Glutamatergic neuron (in vitro differentiated cells): ENCODE measurements at places on chromosomes 2 and 18. TPM values are rescaled to one million over a fixed set of nuclear protein-coding genes. Genes with fewer than 3 reads are reported as not detected.
A peak's percentile ranks its signal among the peaks of the same experiment; 100 is the strongest.

DNA sequence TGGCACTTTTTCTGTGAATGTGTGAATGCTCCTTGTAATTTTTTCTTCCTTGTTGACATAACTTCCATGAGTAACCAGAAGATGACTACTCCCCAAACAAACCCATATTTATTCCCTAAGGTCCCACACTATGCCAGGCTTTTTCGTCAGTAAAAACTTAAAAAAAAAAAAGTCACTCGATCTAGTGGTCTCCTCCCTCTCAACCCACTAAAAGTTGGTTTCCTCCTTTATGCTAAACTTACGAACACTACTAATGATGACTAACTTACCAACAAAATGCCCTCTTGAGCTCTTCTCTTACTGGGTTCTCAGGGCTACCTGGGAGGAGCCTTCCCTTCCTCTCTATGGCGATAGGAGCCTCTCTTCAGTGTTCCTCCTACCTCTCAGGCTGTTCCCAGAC, 18.2 kb downstream of the ACVR1 start:
- no peaks in the 10 kb centered on the region for H3K36me3 ChIP-seq
- DNase-seq = no peak
- peaks cover 17% of the 10 kb centered on the region for H3K4me1 ChIP-seq

DNA sequence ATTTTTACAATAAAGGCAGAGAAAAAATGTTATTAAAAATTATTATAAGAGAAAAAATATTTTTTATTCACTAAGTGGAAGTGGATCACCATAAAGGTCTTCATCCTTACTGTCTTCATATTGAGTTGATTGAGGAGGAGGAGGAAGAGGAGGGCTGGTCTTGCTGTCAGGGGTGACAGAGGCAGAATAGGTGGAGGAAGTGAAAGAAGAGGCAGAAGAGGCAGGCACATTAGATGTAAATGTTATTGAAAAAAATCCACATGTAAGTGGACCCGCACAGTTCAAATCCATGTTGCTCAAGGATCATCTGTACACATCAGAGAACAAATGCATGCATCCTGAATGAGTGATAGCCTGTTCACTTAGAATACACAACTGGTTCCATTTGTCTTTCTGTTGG, 6.4 kb upstream of the SPATS2L start:
- H3K4me3 ChIP-seq = no peak overlapping the region
- no peak for DNase-seq
- H3K36me3 ChIP-seq = no peaks in the 10 kb centered on the region
- H3K4me1 ChIP-seq = peaks cover 7% of the 10 kb centered on the region

DNA sequence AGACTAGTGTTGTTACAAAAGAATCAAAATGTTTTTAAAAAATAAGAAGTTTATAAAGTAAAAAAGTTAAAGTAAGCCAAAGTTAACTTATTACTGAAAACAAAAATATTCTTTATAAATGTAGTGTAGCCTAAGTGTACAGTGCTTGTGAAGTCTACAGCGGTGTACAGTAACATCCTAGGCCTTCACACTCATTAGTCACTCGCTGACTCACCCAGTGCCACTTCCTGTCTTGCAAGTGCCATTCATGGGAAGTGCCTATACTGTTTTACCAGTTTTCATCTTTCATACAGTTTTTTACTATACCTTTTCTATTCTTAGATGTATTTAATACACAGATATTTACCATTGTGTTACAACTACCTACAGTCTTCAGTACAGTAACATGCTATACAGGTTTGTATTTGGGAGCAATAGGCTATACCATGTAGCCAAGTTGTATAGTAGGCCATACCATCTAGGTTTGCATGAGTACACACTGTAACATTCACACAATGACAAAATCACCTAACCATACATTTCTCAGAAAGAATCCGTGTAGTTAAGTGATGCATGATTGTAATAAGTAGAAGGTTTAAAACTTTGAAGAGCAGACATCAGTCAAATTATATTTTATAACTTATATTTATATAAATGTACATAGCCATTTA, 13.4 kb downstream of the SERPINB7 start:
- H3K27me3 ChIP-seq = no peaks in the 10 kb centered on the region
- H3K4me1 ChIP-seq = no peaks in the 10 kb centered on the region
- no peak overlapping the region for H3K4me3 ChIP-seq
- no peak for DNase-seq
- H3K36me3 ChIP-seq = no peaks in the 10 kb centered on the region

- H3K36me3 ChIP-seq = peaks cover 6% of the 10 kb centered on the region
- H3K4me1 ChIP-seq = no peaks in the 10 kb centered on the region
- DNase-seq = no peak
Observed at GRCh38 chr18:77512152-77512551, 262.5 kb downstream of the GALR1 start.

- H3K4me3 ChIP-seq = no peak overlapping the region
- H3K4me1 ChIP-seq = no peaks in the 10 kb centered on the region
- H3K27ac ChIP-seq = no peak overlapping the region
- DNase-seq = no peak
Observed at GRCh38 chr18:22228976-22229375, 59.6 kb downstream of the GATA6 start.

The SCYGR4 gene
- not detected for total RNA-seq

The SLC9A4 gene
- 0.12 TPM for total RNA-seq

GRCh38 chr2:165539985-165540384, 70.5 kb downstream of the CSRNP3 start:
- no peak overlapping the region for H3K4me3 ChIP-seq
- no peaks in the 10 kb centered on the region for H3K36me3 ChIP-seq
- no peak for DNase-seq
- no peaks in the 10 kb centered on the region for H3K27me3 ChIP-seq
- H3K27ac ChIP-seq = no peak overlapping the region
- peaks cover 2% of the 10 kb centered on the region for H3K4me1 ChIP-seq

DNA sequence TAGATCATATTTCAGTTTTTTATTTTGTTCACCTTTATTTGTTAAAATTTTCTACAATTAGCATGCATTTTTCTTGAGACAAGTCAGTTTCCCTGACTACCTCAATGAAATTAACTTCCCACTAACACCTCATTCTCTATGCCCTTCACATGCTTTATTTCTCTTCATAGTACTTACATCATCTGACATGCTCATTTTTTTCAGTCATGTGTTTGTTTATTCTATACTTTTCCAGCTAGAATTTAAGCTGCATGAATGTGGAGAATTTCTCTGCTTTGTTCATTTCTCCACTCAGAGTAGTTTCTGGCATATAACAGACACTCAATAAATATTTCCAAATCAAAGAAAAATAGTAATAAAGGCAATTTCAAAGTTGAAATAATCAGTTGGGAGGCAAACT, 78.9 kb upstream of the SCN7A start:
- H3K27ac ChIP-seq = no peak overlapping the region
- H3K4me3 ChIP-seq = no peak overlapping the region
- no peaks in the 10 kb centered on the region for H3K27me3 ChIP-seq
- no peaks in the 10 kb centered on the region for H3K36me3 ChIP-seq

GRCh38 chr2:111216811-111217652, 96.3 kb downstream of the BCL2L11 start:
- no peak overlapping the region for H3K4me3 ChIP-seq
- peaks cover 5% of the 10 kb centered on the region for H3K4me1 ChIP-seq
- DNase-seq = no peak
- H3K27me3 ChIP-seq = peaks cover 2% of the 10 kb centered on the region
- H3K27ac ChIP-seq = no peak overlapping the region

GRCh38 chr2:15973481-15974401, 33.4 kb downstream of the MYCN start:
- H3K36me3 ChIP-seq = no peaks in the 10 kb centered on the region
- H3K4me1 ChIP-seq = no peaks in the 10 kb centered on the region
- H3K27me3 ChIP-seq = no peaks in the 10 kb centered on the region

DNA sequence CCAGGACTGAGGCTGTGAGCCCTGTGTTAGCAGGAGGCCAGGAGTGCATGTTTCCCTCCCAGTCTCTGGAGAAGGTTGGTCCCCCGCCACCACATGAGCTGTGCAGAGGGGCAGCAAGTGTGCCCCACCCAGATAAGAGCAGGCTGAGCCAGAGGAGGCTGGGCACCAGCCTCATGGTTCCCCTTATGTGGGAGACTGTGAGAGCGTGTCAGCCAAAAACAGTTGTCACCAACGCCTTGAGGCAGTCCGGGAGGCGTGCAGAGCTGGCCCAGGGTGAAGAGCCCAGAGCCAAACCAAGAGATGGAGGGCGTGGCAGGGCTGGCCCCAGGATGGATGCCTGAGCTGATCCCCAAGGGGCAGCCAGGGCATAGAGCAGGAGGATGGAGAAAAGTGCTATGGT, 128.7 kb upstream of the GLI2 start:
- H3K36me3 ChIP-seq = peaks cover 8% of the 10 kb centered on the region
- peaks cover 6% of the 10 kb centered on the region for H3K27me3 ChIP-seq
- no peak overlapping the region for H3K4me3 ChIP-seq
- peak; percentile 14 for DNase-seq
- peaks cover 10% of the 10 kb centered on the region for H3K4me1 ChIP-seq
- H3K27ac ChIP-seq = no peak overlapping the region

The LRRC30 gene
- total RNA-seq = not detected

The PJVK gene
- total RNA-seq = 2.0 TPM

- peak; percentile 24 for DNase-seq
- peaks cover 8% of the 10 kb centered on the region for H3K27me3 ChIP-seq
- peak overlapping the region; percentile 78 for H3K4me3 ChIP-seq
- peaks cover 50% of the 10 kb centered on the region for H3K4me1 ChIP-seq
- H3K27ac ChIP-seq = peak overlapping the region; percentile 89
Observed at GRCh38 chr2:160271171-160272086, 71.4 kb upstream of the ITGB6 start.

DNA sequence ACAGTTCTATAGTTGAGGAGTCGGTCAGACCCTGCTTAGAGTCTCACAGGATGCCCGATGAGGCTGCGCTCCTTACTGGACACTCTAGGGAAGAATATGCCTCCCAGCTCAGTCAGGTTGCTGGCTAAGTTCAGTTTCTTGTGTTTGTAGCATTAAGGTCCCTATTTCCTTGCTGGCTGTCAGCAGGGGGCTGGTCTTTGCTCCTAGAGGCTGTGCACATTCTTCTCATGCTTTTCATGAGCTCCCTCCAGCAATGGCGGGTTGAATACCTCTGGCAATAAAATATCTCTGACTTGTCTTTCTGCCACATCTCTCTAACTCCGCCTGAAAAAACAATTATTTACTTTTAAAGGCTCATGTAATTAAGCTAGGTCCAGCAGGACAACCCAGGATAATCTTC, 79.4 kb upstream of the DNAJC10 start:
- H3K4me1 ChIP-seq = peaks cover 3% of the 10 kb centered on the region
- DNase-seq = no peak
- H3K4me3 ChIP-seq = no peak overlapping the region

- H3K36me3 ChIP-seq = no peaks in the 10 kb centered on the region
- H3K27ac ChIP-seq = peak overlapping the region; percentile 81
- peaks cover 2% of the 10 kb centered on the region for H3K27me3 ChIP-seq
- H3K4me1 ChIP-seq = peaks cover 18% of the 10 kb centered on the region
Observed at GRCh38 chr2:234395891-234396420, 100.9 kb downstream of the ARL4C start.

DNA sequence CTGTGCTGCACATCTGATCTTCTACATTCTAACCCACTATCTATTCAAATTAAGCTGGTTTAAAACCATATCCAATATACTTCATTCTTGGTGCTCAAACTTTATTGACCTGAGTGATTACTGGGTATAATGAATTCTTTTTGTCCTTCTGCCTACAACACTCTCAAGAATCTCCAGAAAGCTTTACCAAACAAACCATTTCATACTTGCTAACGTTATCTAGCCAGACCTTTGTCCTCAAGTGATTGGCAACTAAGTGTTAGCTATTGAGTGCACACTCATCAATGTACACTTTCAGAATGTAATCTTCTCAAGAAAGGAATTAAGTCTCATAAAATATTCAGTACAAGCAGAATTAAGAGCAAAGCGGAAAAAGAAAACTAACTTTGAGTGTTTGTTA, 1.4 kb downstream of the SUCLG1 start:
- H3K36me3 ChIP-seq = no peaks in the 10 kb centered on the region
- H3K4me3 ChIP-seq = peak overlapping the region; percentile 95
- no peak for DNase-seq
- H3K27ac ChIP-seq = peak overlapping the region; percentile 40

DNA sequence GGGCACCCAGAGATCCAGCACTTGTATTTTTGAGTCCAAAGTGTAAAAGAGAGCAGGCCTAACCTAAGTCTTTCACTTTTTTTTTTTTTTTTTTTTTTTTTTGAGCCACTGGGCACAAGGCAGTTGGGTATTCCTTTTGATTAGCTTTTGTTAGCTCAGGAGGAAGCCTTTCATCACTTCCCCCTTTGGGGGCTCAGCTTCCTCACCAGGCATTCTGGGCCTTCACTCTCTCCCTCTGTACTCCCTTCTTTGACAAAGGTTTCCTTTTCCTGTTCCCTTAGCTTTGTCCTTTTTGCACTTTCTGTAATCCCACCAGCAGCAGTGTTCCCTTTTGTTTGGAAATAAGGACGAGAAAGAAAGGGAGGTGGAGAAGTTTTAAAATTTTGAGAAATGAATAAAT, 88.2 kb downstream of the PKP4 start:
- no peak for DNase-seq
- H3K27me3 ChIP-seq = peaks cover 2% of the 10 kb centered on the region
- H3K27ac ChIP-seq = no peak overlapping the region
- no peaks in the 10 kb centered on the region for H3K4me1 ChIP-seq
- no peak overlapping the region for H3K4me3 ChIP-seq

DNA sequence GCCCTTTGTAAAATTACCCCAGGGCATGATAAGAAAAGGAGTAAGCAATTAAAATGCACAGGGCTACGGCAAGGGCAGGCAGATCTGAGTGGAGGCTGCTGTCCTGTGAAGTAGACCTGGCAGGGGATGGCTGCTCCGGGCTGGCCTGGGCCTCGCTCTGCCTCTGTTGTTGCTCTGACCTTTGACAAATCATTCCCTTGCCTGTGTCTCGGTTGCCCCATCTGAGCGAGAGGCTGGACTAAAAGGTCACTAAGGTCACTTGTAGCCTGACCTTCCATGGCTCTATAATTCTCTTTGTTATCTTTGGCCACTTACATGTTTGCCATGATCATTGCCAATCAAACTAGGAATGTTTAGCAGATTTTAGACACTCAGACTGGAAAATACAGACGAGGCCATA, 118.1 kb downstream of the KLHL29 start:
- DNase-seq = peak; percentile 16
- peak overlapping the region; percentile 31 for H3K27ac ChIP-seq
- H3K4me1 ChIP-seq = peaks cover 43% of the 10 kb centered on the region
- H3K36me3 ChIP-seq = no peaks in the 10 kb centered on the region
